ENCODE measurements at places on chromosomes 12 and 14.

- DNase-seq, result peak; percentile 91
Observed at GRCh38 chr14:50225067-50225973, 6.1 kb downstream of the SOS2 start.

DNA sequence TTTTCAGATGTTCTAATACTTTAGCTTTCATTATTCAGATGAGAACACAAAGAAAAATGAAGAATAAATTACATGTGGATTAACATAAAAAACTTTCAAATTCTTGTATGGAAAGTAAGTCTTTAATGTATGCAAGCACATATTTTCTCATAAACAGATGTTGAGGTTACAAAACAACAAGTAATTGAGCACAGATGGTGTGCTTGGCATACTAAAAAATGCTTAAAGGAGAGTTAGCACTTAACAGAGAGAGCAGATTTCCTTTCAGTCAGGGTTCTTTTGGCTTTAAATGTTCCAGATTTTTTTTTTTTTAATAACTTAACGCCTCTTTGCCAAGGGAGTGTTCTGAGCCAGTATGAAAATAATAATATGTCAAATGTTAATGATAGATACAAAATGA lies 96.0 kb downstream of the RASSF9 start:
- DNase-seq, result no peak

- no peak for DNase-seq
Observed at GRCh38 chr12:118065380-118065779, 4.4 kb upstream of the WSB2 start.

DNA sequence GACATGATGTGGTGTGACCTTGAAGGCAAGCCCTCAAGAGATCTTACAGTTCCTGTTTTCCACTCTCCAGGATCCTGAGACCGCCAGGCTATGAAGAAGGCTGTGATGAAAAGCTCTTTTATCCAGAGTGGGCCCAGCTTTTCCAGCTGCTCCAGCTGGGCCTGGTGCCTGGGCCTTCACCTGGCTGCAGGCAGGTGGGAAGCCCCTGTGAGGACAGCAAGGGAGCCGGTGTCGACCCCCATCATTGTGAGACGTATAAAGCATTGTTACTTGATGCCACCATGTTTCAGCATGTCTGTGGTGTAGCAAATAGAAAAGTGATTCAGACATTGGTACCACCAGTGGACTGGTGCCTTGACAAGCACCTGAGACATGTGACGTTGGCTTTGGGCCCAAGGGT lies 190.2 kb downstream of the KIF26A start:
- DNase-seq, result no peak

GRCh38 chr14:76106188-76106587 lies 45.5 kb upstream of the GPATCH2L start:
- DNase-seq, result no peak

Data from iris pigment epithelial cell (primary cell).